Right ventricle myocardium inferior (tissue), 1 donor: ENCODE measurements at places on chromosomes 12 and 14. TPM values are rescaled to one million over a fixed set of nuclear protein-coding genes. Genes with fewer than 3 reads are reported as not detected.

The CNTN1 gene
- 0.73 TPM for total RNA-seq

The STAB2 gene
- 0.11 TPM for total RNA-seq

The PTPN11 gene
- 114 TPM for total RNA-seq

DNA sequence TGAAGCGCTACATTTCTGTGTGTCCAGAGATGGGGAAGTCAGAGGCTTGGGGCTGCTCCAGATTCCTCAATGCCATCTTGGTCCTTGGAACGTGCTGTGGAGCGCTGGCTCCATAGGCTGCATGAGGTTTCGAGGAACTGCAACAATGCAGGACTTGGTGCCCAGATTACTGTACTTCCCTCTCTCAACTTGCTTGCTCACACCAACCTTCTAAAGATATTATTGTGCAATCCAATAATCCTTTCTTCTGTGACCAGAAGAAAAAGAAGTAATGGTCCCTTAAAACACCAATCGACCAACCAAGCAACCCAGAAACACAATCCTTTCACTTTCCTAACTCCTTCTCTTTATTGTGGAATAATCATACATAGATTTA lies 3.7 kb downstream of the PRICKLE1 start:
- no peak for DNase-seq

- DNase-seq: no peak
These were observed 33.7 kb downstream of the YAF2 start for GRCh38 chr12:42204362-42204761.

GRCh38 chr12:116735951-116736599 lies 1.8 kb downstream of the SPRING1 start:
- no peak for DNase-seq

GRCh38 chr14:21133901-21134300 lies 22.0 kb downstream of the OR5AU1 start:
- no peak for DNase-seq

DNA sequence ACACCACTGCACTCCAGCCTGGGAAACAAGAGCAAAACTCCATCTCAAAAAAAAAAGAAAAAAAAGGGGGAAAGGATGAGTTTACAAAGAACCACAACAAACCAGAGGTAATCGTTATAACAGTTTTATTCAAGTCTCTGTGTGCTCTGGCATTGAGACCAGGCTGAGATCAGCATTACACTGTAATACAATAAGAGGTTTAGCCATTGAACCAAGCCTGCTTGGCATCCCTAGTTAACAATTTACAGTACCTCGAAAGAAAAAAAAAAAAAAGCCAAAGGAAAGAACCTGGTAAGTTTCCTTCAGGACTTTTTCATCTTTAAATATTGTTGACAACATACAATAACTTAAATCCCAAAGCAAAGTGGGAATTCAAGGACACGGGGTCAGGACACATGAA lies 80.7 kb downstream of the TTC9 start:
- no peak for DNase-seq

DNA sequence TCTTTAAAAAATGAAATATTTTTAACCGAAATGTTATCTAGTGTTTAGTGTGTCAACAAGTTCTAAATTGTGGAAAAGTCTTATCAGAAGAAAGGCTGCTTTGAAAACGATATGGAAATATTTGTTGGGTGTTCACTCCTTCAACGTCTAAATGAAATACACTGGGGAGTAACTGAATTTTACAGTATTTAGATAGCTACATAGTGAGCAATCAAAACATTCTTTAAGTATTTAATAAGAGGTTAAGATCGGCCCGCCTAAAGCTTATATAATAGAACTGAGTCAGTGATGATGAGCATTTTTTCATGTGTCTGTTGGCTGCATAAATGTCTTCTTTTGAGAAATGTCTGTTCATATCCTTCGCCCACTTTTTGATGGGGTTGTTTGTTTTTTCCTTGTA lies 228.3 kb downstream of the RAD51B start:
- no peak for DNase-seq

DNA sequence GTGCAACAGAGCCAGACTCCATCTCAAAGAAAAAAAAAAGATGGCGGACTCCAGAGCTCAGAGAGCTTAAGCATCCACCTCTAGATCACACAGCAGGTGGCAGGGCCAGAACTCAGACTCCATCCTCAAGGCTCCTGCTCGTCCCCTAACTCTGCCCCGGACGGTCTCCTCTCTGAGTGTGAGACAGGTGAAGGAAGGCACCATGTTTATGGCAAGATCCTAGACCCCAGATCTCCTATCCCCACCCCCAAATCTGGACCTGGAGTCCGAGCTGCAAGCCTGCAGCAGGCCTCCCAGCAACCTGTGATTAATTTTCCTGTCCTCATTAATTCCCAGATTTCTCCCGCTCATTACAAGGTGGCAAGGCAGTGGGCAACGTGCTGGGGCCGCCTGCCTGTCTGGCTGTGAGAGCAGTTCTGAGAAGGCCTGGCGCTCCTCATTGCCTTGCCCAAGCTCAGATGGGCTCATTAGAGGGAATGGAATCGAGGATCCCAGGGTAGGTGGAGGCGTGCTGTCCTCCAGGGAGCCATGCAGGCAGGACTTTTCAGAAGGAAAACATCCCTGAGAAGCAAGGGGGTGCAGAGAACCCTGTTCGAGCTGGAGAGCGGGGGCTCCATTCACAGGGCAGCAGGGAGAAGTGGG lies 296.6 kb upstream of the RTL1 start:
- no peak for DNase-seq
